Hepatocyte (in vitro differentiated cells): ENCODE measurements at places on chromosomes 5 and 9. TPM values are rescaled to one million over a fixed set of nuclear protein-coding genes. Genes with fewer than 3 reads are reported as not detected.

DNA sequence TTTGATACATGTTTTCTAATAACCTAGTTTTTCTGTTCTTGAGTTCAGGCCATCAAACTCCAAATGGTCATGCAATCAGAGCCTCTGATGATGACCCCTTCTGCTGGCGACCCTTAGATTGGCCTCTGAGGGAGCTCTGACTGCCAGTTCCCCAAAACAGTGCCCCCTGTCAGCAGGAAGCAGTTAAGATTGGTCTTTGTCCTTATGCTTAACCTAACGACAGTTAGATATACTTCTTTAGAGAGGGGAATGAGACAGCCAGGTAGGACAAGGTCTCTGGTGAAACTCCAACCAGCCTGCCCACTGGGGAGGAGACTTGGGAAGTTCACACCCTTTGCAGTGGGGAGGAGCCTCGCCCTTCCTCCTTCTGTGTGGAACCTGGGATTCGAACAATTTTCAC lies 390.4 kb upstream of the KIF2A start:
- no peak for DNase-seq
- peaks cover 7% of the 10 kb centered on the region for H3K4me1 ChIP-seq
- H3K36me3 ChIP-seq, result no peaks in the 10 kb centered on the region
- no peaks in the 10 kb centered on the region for H3K27me3 ChIP-seq
- no peak overlapping the region for H3K4me3 ChIP-seq

DNA sequence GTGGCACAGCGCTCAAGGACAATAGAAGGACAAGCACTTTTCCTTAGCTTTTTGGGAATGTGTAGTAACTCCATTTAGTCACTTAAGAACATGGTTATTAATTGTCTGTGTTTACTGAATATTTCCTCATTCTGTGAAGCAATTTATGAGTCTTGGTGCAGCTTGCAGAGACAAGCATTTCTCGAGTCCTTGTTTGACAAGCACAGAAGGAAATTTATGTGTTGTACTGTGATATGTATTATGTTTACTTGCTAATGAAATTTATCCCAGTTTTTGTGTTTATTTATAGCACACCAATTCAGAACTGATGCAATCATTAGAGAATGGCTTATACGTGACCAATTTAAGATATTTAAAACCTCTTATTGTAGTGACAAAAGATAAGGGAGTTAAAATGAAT lies 168.6 kb downstream of the PRELID2 start:
- no peaks in the 10 kb centered on the region for H3K27me3 ChIP-seq
- peaks cover 11% of the 10 kb centered on the region for H3K4me1 ChIP-seq
- DNase-seq, result no peak
- no peak overlapping the region for H3K27ac ChIP-seq
- H3K4me3 ChIP-seq, result no peak overlapping the region

The ARID3C gene
- total RNA-seq, result 0.27 TPM in 1 of 2 replicates, not detected in the other

DNA sequence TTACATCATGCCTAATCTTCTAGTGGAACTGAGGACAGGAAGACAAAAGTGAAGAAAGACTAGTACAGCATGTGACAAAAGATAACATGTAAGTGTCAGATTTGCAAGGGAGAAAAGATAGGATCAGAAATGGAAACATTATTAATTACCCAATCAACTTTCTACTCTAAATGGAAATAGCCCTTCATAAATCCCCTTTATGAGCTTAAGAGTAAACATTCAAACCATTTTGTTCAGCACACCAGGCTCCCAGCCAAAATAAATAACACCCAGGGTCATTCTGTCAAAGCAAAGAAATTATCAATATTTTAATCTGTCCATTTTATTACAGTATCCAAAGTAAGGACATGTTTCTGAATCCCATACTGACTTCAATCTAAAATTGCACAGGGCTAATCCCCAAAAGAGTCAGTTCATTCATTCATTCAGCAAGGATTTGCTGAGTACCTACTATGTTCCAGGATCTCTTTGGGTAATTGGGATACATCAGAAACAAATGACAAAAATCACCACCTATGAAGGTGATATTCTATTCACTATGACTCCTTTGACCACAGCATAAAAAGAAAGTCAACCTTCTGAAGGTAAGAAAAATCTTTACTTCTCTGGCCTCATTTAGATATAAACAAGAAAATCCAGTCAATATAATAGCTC lies 5.3 kb downstream of the PRELID2 start:
- H3K27me3 ChIP-seq, result no peaks in the 10 kb centered on the region
- H3K4me1 ChIP-seq, result peaks cover 14% of the 10 kb centered on the region
- no peak for DNase-seq
- no peak overlapping the region for H3K4me3 ChIP-seq

DNA sequence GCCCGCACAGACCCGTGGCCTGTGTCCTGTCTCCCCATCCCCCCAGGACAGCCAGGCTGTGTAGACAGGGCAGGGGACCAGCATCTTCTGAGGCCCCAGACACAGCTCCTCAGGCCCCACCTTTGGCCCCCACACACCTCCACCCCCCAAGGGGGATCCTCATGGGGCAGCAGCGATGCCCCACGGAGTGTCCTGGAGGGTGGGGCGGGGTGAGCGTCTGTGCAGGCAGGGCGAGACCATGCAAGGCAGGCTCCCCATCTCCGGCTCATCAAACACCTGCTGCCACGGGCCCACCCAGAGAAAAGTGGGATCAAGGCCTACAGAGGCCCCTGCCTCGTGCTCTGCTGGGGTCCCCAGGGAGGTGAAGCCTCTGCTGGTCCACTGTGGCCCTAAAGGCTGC lies 118.7 kb upstream of the FOXD4L5 start:
- H3K27ac ChIP-seq, result no peak overlapping the region
- no peak for DNase-seq
- H3K36me3 ChIP-seq, result no peaks in the 10 kb centered on the region
- H3K4me1 ChIP-seq, result no peaks in the 10 kb centered on the region
- no peaks in the 10 kb centered on the region for H3K27me3 ChIP-seq

- no peak for DNase-seq
- no peaks in the 10 kb centered on the region for H3K36me3 ChIP-seq
- no peak overlapping the region for H3K27ac ChIP-seq
- no peaks in the 10 kb centered on the region for H3K27me3 ChIP-seq
- no peaks in the 10 kb centered on the region for H3K4me1 ChIP-seq
- no peak overlapping the region for H3K4me3 ChIP-seq
These were observed 343.6 kb downstream of the LRRC70 start for GRCh38 chr5:62922191-62922590.

GRCh38 chr5:7087719-7088297 lies 308.1 kb upstream of the ADCY2 start:
- DNase-seq, result no peak
- no peaks in the 10 kb centered on the region for H3K36me3 ChIP-seq
- no peak overlapping the region for H3K27ac ChIP-seq
- no peak overlapping the region for H3K4me3 ChIP-seq
- no peaks in the 10 kb centered on the region for H3K4me1 ChIP-seq

DNA sequence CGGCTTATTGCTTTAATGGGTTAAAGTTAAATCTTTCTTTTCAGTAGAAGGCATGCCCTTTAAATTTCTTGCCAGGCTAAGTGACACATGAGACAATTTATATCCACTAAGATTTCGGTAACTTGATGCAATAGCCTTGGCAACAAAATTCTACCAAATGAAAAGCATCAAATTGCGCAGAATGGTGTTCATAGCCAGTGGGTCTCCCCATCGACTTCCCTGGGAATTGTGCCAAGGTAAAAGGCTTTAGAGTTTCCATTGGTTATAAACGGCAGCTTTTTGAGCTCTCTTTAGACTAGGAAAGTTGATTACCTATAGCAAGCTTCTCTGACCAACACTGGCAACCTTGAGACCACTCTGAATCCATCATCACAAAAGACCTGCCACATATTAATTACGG lies 358.4 kb downstream of the ARRDC3 start:
- peak; percentile 58 for DNase-seq
- peaks cover 50% of the 10 kb centered on the region for H3K4me1 ChIP-seq
- no peak overlapping the region for H3K4me3 ChIP-seq

DNA sequence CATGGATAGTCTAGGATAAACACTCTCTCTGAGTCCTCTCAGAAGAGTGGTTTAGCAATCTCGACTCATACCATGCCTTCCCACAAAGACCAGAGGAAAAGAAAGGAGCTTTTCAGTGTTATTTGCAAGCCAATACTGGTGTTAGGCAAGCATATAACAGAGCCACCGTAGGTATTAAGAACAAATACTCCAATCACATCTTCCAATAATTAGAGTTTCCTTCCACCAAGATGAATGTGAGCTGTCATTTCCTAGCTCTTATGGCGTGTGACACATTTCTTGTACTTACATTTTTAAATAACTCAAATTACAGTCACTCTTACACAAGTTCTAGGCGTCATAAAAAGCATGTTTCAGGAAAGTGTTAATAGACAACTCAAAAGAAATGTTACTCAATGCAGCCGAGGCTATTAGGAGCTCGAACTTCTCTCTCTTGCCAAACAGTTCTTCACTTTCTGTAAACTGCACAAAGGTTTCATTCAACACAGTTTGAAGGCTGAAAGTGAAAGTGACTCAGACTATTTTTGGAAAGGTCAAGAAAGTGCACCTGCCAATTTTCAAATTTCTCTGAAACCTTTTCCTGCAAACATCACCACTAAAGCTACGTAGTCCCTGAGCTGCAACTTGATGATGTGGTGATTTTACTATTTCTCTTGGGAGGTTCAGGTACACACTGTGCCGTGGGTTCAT lies 153.8 kb downstream of the AUH start:
- no peaks in the 10 kb centered on the region for H3K27me3 ChIP-seq
- peak overlapping the region; percentile 59 for H3K27ac ChIP-seq
- no peak for DNase-seq
- H3K36me3 ChIP-seq, result no peaks in the 10 kb centered on the region
- no peak overlapping the region for H3K4me3 ChIP-seq
- H3K4me1 ChIP-seq, result peaks cover 19% of the 10 kb centered on the region

The INPP5E gene
- 5.3 and 6.0 TPM in 2 replicates for total RNA-seq

DNA sequence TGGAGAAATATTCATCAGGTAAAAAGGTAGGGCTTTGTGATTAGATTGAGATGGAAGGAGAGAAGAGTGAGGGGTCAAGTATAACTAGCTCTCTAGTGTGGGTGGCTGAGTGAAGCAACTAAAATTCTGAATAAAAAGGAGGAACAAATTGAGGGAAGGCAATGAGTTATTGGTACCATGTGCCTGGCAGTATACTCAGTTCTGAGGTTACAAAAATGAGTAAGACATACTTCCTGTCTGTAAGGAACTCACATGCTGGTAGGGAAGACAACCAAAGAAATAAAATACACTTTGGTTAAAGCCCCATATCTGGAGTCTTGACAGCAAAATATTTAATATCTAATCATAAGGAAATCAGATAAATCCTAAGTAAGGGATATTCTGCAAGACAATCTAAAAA lies 476.8 kb upstream of the C9orf72 start:
- no peak overlapping the region for H3K4me3 ChIP-seq
- no peaks in the 10 kb centered on the region for H3K4me1 ChIP-seq
- H3K36me3 ChIP-seq, result no peaks in the 10 kb centered on the region
- H3K27ac ChIP-seq, result no peak overlapping the region

DNA sequence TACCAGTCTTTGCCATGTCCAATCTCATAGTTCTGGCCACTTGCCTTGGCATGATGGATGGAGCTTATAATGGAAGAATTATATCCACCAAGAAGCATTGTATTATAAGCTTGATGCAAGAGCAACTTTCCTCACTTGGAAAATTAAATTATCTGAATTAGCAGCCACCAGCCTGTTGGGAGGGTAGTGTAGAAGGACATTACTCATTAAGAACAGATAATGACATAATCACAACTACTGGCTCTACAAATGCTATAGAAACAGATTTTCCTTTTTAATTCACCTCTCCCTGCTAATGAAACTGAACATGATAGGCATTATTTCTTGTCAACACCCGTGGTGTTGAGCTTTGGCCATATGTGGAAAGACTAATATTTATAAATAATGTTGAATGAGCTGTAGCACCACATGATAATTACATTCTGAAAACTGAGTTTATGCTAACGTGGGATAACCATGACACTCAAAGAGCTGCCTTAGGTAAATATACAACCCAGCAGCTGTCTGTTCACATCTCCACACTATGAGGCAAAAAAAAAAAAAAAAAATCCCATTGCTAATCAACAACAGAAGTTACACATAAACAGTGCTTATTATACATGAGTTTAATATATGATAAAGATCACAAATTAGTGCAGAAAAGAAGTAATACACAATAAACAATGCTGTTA lies 48.1 kb upstream of the NR4A3 start:
- H3K27me3 ChIP-seq, result no peaks in the 10 kb centered on the region
- no peak overlapping the region for H3K27ac ChIP-seq
- H3K4me1 ChIP-seq, result no peaks in the 10 kb centered on the region
- DNase-seq, result no peak
- H3K36me3 ChIP-seq, result no peaks in the 10 kb centered on the region

- H3K4me1 ChIP-seq, result no peaks in the 10 kb centered on the region
- no peak for DNase-seq
- H3K27me3 ChIP-seq, result no peaks in the 10 kb centered on the region
- no peak overlapping the region for H3K4me3 ChIP-seq
- no peak overlapping the region for H3K27ac ChIP-seq
- no peaks in the 10 kb centered on the region for H3K36me3 ChIP-seq
These were observed 11.1 kb upstream of the MED27 start for GRCh38 chr9:132090771-132091170.

GRCh38 chr5:88509403-88509802 lies 240.8 kb upstream of the TMEM161B start:
- no peaks in the 10 kb centered on the region for H3K36me3 ChIP-seq
- H3K4me3 ChIP-seq, result no peak overlapping the region
- H3K4me1 ChIP-seq, result no peaks in the 10 kb centered on the region
- H3K27ac ChIP-seq, result no peak overlapping the region

The TLX3 gene
- total RNA-seq, result not detected in 2 replicates

GRCh38 chr9:91296354-91296753 lies 65.4 kb downstream of the AUH start:
- H3K27ac ChIP-seq, result no peak overlapping the region
- no peaks in the 10 kb centered on the region for H3K4me1 ChIP-seq
- no peak for DNase-seq
- no peaks in the 10 kb centered on the region for H3K27me3 ChIP-seq

The ADGRD2 gene
- not detected in 2 replicates for total RNA-seq

GRCh38 chr9:37324691-37325490 lies 97.6 kb upstream of the GRHPR start:
- H3K36me3 ChIP-seq, result no peaks in the 10 kb centered on the region
- no peak overlapping the region for H3K4me3 ChIP-seq
- H3K27me3 ChIP-seq, result no peaks in the 10 kb centered on the region
- H3K27ac ChIP-seq, result no peak overlapping the region
- no peak for DNase-seq

DNA sequence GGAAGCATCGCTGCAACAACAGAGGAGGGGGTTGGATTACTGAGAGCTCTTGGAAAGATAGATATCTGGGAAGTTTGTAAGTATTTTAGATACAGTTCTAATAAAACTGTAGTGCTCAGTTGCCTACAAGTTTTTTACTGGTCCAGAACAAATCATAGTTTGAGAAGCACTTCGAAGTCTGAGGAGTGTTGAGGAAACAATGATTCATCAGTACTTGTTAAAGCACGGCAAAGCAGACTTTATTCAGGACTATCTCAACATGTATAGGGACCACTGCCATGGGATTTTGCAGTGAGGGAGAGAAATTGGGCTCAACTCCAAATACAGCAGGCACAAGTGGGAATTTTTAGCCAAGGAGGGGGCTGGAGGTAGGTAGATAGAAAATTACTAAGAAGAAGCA lies 25.3 kb upstream of the RECK start:
- H3K4me3 ChIP-seq, result no peak overlapping the region
- H3K36me3 ChIP-seq, result no peaks in the 10 kb centered on the region
- no peak for DNase-seq

GRCh38 chr5:172679628-172680212 lies 38.7 kb downstream of the NEURL1B start:
- H3K4me3 ChIP-seq, result no peak overlapping the region
- H3K27ac ChIP-seq, result peak overlapping the region; percentile 65
- H3K36me3 ChIP-seq, result no peaks in the 10 kb centered on the region
- H3K27me3 ChIP-seq, result peaks cover 14% of the 10 kb centered on the region
- DNase-seq, result no peak
